Activated B cell treated with CpG ODN at 0.5 μM for 24 hours (primary cell): ENCODE measurements at places on chromosomes 4 and X. TPM values are rescaled to one million over a fixed set of nuclear protein-coding genes. Genes with fewer than 3 reads are reported as not detected.

- DNase-seq, result no peak
Observed at GRCh38 chrX:66625525-66625924, 13.4 kb downstream of the EDA2R start.

- no peak for DNase-seq
Observed at GRCh38 chr4:32470087-32470585, 1750.0 kb downstream of the PCDH7 start.

DNA sequence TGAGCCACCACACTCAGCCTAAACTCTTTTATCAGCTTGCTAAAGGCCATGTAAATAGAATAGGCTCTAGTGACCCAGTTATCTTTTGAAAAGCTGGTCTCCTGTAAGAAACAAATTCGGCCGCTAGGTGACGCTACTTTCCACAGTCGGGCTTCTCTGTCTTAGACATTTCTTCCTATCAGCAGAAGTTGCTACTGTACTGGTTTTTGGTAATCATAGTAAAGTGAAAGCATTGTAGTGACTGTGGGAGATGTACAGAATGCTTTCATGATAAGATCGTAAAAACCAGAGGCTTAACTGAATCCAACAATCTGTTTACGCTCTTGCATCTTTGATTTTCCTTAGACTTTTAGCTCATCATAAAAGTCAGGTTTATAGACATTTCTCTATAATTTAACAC, 82.6 kb downstream of the GK start:
- peak; percentile 26 for DNase-seq

DNA sequence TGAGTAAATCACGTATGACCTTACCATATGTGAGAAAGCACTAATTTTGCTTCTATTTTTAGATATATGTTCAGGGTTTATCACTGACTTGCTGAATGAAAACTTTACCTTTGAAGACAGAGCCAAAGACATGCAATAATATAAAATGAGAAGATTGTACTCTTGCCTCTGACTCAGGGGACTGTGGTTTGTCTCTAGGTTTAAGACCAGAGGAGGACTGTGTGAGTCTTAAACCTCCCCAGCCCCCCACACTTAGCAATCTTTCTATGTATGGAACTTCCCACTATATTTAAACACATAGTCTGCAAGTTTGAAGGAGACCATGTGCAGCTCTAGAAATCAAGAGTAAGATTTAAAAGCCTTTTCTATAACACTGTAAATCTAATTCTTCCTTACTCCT, 368.7 kb upstream of the FAM241A start:
- no peak for DNase-seq

GRCh38 chr4:126568652-126569570, 1063.8 kb upstream of the INTU start:
- DNase-seq, result no peak

DNA sequence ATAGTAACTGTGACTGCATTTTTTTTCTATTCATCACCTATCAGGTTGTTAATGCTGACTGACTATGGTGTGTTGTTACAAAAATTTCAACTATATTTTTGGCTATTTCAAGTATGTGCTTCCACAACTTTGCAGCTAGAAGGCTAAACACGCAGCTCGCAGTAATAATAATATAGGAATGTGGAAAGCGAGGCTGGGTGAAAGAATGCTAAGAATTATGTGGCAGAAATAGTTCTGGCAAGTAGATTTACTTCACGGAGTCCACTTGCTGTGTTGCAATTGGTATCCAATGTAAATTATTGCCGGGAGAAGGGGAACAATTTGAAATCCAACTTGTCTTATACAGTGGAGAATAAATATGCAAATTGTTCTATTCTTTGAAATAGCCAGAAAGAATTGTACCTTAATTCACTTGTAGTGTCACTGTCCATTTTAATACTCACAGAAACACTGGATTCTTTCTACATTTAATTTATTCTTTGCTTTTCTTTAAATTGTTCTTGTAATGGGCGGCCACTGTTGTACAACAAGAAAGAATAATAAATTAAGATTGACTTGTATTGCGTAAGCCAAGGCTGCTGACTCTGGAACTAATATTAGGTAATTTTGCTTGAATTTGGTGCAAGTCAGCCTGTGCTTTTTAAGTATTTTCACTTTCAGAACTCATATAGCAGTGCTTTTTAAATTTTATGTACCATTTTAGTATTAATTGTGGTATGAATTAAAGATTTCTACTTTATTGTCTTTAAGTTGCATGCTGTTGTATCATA, 154.9 kb downstream of the FRMPD4 start:
- DNase-seq, result no peak

DNA sequence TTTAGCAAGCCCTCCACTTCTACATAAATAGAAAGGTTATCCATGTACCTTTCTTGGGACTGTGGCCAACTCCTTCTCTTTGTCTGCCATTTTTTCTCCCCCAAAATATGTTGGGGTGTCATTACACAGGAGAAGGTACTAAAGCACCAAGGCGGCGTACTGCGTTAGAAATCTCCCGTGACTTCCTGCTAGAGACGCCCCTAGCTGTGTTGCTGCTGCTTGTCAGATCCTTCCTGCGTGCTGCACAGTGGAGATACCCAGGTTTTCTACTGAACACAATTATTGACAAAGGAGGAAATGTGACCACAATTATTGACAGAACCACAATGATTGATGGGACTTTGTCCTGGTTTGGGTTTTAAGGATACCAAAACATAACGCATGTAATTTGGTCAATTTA, 97.7 kb downstream of the EFHC2 start:
- DNase-seq, result no peak

DNA sequence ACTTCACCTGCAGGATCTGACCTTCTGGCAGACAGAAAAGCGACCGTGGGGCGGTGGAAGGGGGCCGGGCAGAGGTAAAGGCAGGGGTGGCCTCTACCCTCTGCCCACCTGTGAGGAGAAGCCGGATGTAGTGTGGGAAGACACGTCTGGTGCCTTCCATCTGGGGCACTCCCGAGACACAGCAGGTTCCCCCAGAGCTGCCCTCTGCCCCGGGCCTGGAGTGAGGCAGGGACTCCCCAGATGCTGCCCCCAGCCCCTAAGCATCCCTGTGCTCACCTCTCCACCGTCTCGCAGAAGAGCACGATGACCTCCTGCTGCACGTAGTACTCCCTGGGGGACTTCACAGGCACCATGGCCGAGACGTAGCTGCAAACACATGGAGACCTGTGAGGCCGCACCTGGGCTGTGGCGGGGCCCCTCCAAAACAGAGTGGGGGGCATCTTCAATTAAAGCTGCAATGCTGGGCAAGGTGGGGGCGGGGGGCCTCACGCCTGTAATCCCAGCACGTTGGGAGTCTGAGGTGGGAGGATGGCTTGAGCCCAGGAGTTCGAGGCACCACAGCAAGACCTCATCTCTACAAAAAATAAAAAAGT, 75.3 kb upstream of the MXD4 start:
- no peak for DNase-seq

DNA sequence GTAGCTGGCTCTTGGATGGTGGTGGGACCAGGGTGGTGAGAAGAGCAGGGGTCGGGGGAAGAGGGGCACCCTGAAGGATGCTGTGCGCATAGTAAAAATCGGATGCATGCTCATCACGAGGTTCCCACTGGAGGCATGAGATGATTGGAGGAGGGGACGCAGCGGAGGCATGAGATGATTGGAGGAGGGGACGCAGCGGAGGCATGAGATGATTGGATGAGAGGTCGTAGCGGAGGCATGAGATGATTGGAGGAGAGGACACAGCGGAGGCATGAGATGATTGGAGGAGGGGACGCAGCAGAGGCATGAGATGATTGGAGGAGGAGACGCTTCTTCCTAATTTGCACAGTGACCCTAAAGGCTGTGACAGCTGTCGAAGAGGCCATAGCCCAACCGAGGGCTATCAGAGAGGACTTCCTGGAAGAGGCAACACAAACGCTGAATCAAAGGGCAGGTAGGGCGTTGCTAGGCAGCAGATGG, 106.7 kb downstream of the ADRA2C start:
- DNase-seq, result no peak

DNA sequence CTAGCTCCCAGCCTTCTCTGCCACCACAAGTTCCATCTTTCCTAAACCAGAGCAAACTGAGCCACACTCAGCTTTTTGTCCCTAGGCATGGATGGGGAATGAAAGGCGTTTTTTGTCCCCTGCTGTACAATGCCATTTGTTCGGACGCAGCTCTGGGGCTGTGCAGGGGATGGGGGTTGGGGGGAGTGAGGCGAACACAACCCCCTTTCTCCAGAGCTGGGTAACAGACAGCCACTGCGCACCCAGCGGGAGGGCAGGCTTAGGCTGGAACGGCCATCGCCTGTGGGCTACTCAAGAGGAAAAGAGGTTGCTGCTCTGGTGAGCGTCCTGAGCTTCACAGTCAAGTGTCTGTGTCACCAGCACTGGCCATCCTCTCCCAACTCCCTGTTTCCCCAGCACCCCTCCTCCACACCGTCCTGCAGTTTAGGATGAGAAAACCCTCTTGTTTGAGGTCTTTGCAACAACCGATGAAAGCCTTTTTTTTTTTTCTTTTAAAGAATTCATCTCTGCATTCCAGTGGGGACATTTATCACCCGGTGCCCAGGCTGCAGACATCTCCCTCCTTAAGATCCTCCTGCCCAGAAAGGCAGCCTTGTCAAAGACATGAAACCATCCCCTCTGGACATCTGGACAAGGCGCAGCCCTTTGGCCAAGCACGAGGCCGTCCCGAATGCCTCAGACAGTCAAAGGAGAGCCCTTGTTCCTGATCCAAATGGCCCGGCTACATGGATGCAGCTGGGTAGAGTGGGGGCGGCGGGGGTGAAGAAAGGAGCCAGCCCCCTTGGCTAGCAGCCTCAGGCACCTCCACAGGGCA, 419.6 kb downstream of the BCOR start:
- DNase-seq, result no peak

DGAT2L6 gene
- total RNA-seq, result not detected in 2 replicates

PPEF1 gene
- total RNA-seq, result not detected in 2 replicates
